ENCODE measurements at places on chromosomes 6 and 20.

- DNase-seq, result no peak
Observed at GRCh38 chr20:57768519-57768918, 58.7 kb upstream of the PMEPA1 start.

- no peak for DNase-seq
Observed at GRCh38 chr20:56574531-56575142, 41.6 kb downstream of the FAM209B start.

- DNase-seq, result no peak
Observed at GRCh38 chr6:128606611-128607010, 86.2 kb upstream of the PTPRK start.

- no peak for DNase-seq
Observed at GRCh38 chr6:105994118-105994590, 92.0 kb upstream of the PRDM1 start.

GRCh38 chr6:100184473-100184872 is 190.4 kb upstream of the MCHR2 start:
- DNase-seq, result no peak

DNA sequence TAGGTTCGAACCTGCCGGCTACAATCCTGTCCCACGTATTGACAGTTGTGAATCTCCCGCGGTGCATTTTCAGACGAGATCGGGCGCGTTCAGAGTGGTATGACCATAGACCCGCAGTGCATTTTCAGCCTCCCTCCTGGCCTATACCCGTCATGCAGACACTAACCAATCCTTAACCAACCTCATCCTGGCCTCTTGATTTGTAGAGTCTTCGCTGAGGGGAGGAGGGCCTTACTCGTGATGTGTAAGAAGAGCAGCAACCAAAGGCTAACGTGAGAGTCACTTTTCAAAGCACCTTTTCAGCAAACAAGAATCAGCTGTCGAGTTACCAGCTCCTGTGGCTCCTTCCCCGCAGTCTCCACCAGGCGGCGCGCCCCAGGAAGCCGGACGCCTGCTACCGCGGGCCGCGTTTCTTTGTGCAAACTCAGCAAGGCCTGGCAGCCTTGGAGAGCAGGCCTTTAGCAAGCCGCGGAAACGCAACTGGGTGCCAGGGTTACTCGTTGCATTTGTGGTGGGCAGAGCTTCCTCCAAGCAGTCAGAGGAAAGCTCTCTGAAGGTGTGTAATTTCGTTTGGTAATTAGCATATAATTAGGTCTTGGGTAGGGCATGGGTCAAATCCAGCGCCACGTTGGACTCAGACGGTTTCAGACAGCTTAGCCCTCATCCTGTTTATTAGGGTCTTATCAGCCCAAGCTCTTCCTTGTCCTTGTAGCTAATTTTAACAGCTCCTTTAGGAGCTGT is 139.8 kb downstream of the OR2B2 start:
- DNase-seq, result peak; percentile 79

DNA sequence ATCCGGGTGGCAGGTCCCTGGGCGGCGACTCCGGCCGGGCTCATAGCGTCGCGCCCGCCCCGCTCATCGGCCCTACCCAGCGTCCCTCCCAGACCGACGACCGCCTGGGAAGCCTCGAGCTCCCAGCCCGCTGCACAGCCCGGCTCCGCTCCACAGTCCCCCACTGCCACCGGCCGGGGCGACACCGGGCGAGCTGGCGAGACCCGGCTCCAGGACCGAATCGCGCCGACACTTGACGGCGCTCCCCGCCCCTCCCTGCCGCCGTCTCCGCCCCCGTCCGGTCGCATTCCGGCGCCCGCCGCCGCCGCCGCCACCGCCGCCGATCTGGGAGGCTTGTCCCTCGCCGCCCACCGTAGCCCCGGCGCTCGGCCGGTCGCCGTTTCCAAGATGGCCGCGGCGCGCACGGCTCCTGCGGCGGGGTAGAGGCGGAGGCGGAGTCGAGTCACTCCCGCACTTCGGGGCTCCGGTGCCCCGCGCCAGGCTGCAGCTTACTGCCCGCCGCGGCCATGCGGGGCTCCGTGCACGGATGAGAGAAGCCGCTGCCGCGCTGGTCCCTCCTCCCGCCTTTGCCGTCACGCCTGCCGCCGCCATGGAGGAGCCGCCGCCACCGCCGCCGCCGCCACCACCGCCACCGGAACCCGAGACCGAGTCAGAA is at the start of gene MAP3K4:
Gene MAP3K4, plus strand, starts transcription at position 364 of the 655 bp plus-strand sequence. Its CDS starts 163 bp downstream, at position 527.
- DNase-seq, result peak; percentile 83

GRCh38 chr6:13286181-13286580 is 42.2 kb downstream of the TBC1D7 start:
- no peak for DNase-seq

DNA sequence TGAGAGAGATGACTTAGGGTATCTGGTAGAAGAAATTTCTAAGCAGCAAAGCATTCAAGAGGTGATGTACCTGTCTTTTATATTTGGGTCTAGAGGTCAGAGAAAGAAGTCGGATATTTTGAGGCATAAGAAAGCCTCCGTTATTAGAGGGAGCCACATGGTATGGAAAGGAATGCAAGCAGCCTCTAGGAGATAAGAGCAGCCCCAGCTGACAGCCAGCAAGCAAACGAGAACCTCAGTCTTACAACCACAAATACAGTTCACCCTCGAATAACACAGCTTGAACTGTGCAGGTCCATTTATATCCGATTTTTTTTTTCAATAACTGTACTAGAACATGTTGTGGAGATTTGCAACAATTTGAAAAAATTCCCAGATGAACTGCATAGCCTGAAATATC is 190.7 kb upstream of the VGLL2 start:
- DNase-seq, result no peak

DNA sequence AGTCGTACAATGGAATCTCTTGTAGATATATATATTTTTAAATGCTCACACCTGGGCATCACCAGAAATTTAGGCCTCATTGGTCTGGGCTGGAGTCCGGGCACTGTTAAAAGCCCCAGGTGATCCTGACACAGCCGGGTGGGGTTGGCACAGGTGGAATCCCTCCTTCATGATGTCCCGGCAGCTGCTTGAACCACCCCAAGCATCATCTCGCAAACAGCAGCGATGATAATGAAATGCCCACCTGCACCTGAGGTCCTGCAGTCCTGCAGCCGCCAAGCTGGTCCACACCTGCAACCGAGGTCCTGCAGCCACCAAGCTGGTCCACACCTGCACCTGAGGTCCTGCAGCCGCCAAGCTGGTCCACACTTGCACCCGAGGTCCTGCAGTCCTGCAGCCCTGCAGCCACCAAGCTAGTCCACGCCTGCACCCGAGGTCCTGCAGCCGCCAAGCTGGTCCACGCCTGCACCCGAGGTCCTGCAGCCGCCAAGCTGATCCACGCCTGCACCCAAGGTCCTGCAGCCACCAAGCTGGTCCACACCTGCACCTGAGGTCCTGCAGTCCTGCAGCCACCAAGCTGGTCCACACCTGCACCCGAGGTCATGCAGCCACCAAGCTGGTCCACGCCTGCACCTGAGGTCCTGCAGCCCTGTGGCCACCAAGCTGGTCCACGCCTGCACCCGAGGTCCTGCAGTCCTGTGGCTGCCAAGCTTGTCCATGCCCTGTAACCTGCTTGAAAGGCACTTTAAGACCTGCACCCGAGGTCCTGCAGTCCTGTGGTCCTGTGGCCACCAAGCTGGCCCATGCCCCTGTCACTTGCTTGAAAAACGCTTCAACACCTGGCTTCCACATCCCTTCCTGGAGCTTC is 261.2 kb downstream of the DLL1 start:
- DNase-seq, result no peak

GRCh38 chr20:31573555-31574321 is 31.4 kb upstream of the ID1 start:
- peak; percentile 91 for DNase-seq

- no peak for DNase-seq
Observed at GRCh38 chr6:132730560-132730959, 16.7 kb upstream of the VNN1 start.

GRCh38 chr6:87200469-87201175 is 45.3 kb downstream of the ZNF292 start:
- DNase-seq, result no peak

DNA sequence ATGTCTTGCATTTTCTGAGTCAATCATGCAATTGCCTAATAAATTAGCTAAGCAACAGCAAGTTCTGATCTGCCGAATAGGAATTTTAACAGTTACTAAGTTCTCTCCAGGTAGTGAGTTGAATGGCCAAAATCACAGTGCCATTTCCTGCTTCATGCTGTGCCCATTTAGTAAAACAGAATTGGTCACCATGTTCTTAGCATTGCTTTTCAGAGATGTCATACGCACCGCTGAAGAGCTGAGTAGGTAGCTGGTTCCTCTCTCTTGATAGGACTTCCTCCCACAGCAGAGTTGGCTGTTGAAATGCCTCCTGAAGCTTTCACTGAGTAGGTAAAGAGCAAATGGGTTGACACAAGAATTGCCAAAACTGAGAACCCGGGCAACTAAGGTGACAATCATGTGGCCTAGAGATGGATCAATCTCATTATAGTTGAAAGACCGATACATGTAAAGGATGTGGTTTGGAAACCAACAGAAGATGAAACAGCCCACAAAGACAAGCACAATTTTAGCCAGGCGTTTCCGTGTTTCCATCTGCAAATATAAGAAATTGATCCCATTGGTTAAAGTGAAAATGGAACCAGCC is 57.1 kb upstream of the GJE1 start:
- DNase-seq, result no peak

GRCh38 chr6:99138445-99138844 is 190.7 kb upstream of the FBXL4 start:
- peak; percentile 40 for DNase-seq

- no peak for DNase-seq
Observed at GRCh38 chr20:44843876-44844275, 33.5 kb upstream of the RIMS4 start.

GRCh38 chr20:32605167-32605656 is 20.1 kb upstream of the NOL4L start:
- DNase-seq, result no peak

- no peak for DNase-seq
Observed at GRCh38 chr6:12163149-12163548, 127.0 kb upstream of the EDN1 start.

- DNase-seq, result no peak
Observed at GRCh38 chr20:50792708-50793574, 1.9 kb upstream of the BCAS4 start.

DNA sequence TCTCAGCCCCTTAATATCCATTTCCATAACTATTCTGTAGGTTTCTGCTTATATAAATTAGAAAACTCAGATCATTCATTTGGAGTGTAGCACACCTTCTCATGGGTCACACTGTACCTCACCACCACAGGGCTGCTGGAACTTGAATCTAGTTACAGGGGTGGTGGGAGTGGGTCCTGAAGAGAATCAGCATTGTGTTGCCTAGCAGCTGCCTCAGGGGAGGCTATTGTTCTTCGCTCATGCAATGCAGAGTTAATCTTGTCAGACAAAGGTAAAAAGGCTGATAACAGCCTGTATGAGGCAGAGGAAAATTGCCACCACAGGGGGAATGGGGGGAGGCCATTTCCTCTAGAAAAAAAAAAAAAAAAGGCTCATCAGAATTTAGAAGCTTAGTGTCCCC is 496.0 kb upstream of the ADGRB3 start:
- DNase-seq, result no peak

DNA sequence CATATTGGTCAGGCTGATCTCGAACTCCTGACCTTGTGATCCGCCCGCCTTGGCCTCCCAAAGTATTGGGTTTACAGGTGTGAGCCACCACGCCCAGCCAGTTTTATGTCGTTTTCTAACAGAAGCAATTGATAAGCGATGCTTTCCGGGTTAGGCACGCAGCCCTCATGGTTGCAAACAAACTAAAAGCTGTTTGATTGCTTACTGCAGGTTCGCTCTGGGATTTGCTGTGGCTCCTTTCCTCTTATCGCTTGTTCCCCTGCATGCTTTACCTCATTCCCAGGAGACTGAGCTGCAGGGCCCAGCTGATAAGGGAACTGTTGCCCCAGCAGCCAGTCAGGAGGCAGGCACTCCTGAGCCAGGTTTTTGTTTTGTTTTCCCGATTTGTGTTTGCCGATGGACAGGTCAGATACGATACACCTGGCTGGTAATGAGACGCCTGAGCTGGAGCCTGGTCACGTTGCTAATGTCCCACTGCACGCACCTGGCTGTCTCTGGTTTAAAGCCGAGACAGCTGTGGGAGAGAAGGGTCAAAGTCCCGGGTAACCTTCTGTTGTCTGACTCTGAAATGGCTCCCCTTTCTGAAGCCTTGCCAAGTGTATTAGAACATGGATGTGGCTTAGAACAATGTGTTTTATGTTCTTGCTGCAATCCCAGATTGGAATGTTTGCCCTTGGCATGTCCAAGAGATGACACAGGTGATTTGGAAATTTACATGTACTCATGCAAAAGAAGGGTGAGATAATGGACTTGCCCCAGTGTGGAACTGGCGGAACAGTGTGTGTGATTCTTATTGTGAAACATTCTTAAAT is 19.9 kb downstream of the DSP start:
- peak; percentile 89 for DNase-seq

DNA sequence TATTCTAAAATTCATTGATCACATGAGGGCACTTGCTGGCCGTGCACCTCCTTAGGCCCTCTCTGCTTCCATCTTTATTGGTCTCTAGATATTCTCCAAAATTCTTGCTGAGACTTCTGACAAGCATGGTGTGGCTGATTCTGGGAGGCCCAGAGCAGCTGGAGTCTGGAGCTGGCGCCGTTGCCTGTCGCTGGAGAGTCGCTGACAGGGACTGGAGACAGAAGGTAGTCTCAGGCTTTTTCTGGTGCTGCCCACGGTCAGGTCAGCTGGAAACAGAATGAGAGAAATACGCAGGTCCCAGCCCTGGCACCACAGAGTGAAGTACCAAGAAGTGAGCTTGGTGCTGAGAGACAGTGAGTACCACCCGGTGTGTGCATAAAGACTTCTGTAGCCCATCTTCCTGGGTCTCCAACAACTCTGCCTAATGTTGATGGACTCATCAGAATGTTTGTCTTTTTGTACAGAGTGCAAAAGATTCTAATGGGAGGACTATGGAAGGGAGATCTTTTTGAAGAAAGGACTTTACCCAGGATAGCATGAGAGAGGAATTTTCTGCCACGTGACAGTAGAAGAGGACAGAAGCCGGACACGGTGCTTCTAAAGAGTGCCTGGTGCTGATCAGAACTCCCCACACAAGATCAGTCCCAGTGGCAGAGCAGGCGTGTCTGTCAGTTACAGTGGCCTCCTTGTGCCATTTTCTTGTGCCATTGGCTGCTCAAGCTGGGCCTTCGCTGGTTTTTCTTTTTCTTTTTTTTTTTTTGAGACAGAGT is 1.8 kb upstream of the ALDH8A1 start:
- DNase-seq, result no peak

- no peak for DNase-seq
Observed at GRCh38 chr6:167422934-167423333, 98.0 kb downstream of the TTLL2 start.

GRCh38 chr6:17851720-17852161 is 135.7 kb downstream of the KIF13A start:
- no peak for DNase-seq

DNA sequence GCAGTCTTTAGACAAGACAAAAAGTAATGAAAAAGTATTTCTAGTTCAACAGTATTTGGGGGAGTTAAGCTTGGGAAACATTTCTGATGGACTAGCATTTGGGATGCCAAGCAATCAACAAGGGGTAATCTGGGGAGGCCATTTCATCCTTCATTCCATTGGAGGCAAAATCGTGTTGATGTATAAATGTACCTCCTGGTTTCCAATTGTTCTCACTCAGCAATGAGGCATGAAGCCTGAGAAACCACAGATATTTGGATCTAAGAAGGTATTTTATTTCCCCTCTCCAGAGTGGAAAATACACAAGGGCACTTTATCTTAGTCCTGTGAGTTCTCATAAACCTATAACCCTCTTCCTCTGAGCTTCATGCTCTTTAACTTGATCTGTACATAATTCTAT is 68.2 kb downstream of the TBX18 start:
- DNase-seq, result no peak

Measured in NCI-H1105 treated with DMSO at 0.1 percent for 48 hours (cell line).